NCI-H1092 (cell line): ENCODE measurements at places on chromosomes 13 and 19.

- peak; percentile 66 for DNase-seq
Observed at GRCh38 chr13:114099191-114099590, 33.2 kb downstream of the RASA3 start.

DNA sequence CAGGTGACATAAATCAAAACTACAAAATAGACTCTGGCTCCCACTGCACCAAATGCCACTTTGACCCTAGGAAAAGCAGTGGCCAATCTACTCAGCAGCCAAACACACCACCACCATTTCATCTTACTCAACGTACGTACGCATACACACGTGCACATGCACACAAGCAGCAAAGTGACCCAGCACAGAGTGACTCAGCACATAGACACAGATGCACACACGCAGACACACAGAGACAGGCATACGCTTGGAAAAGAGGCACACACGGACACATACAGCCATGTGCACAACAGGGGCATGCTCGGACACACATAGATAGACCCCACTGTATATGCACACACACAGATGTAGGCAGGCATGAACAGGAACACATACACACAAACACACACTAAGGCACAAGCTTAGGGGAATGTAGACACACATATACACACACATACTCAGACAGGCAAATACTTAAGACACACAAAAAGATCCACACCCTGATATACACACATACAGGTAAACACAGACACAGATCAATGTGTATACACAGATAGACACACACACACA, 37.3 kb downstream of the PEPD start:
- no peak for DNase-seq

- no peak for DNase-seq
Observed at GRCh38 chr13:64936879-64937278, 2293.3 kb downstream of the PCDH9 start.

DNA sequence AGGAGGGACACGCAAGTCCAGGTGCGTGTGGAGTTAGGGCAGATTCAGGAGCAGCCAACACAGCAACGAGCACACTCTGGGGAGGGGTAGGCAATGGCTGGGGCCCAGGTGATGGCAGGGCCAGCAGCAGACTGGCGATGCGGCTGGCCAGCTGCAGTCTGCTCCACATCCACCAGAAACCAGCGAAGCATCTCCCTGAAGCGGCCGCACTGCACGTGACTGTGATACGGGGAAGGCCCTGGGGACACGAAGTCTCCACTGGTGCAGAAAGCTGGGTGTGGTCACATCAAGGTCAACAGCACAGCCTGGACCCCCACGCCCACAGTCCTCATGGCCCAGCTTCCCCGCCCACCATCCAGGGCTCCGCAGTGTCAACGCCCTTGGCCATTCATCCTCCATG, 21.3 kb upstream of the EPHX3 start:
- no peak for DNase-seq

- DNase-seq, result no peak
Observed at GRCh38 chr13:112486386-112487126, 101.4 kb downstream of the TUBGCP3 start.

GRCh38 chr13:27641711-27642502, 20.2 kb downstream of the POLR1D start:
- no peak for DNase-seq

DNA sequence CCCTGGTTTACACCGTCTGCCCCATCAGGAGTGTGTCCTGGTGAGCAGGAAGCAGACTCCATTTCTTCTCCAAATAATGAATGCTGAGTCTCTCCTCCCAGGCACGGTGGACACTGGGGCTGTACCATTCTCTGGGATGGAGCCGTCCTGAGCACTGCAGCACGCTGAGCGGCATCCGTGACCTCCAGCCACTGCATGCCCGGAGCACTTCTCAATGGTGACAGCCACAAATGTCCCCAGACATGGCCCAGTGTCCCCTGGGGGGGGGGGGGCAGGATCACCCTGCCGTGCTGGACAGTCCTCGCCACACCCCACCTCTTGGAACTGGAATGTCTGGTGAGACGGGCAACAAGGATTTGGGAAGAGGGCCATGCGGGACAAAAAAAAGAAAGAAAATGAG, 37.4 kb downstream of the GNG7 start:
- no peak for DNase-seq

GRCh38 chr19:279656-280055, 11.5 kb downstream of the PLPP2 start:
- DNase-seq, result no peak

DNA sequence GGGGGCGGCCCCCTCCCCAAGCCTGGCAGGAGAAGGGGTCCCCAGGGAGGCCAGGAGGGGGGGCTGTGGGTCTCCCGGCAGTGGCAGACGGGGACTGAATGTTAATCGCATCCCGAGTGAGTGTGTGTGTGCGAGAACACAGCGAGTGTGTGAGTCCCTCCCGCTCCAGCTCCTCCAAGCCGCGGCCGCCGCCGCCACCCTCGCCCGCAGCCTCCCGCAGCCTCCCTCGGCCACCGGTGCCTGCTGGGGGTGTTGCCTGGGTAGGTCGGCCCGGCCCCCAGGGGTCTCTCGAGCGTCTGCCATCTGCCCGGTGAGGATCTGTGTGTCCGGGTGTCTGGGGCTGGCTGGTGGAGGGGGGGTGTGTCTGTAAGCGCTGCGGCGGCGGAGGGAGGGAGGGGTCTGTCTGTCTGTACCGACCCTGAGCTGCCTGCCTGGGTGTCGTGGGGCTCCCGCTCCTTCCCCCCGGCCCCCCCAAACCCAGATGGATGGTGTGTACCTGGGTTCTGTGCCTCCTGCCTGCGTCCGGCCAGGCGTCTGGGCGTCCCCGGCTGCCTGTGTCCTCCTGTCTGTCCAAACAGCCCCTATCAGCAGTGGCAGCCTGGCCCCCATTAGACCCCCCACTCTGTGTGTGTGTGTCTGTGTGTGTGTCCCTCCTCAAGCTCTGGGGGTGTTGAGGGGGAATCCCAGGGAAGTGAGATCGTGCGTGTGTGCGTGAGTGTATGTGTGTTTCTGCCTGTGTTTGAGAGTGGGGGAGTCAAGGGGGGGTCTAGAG, at the start of gene GRIN2D:
GRIN2D (plus strand) TSS at position 110 of the 772 bp plus-strand sequence. CDS start 4,725 bp downstream, outside the sequence.
- no peak for DNase-seq

GRCh38 chr19:29537601-29538000, 11.8 kb downstream of the VSTM2B start:
- no peak for DNase-seq

DNA sequence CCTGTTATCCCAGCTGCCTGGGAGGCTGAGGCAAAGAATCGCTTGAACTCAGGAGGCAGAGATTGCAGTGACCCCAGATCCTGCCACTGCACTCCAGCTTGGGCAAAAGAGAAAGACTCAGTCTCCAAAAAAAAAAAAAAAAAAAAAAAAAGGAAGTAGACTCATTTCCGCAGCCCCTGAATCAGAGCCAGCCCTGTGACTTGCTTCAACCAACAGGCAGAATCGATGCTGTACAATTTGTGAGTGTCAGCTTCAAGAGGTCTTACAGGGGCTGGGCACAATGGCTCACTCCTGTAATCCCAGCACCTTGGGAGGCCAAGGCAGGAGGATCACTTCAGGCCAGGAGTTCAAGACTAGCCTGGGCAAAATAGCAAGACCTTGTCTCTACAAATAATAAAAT, 12.8 kb downstream of the ANKRD27 start:
- DNase-seq, result no peak

DNA sequence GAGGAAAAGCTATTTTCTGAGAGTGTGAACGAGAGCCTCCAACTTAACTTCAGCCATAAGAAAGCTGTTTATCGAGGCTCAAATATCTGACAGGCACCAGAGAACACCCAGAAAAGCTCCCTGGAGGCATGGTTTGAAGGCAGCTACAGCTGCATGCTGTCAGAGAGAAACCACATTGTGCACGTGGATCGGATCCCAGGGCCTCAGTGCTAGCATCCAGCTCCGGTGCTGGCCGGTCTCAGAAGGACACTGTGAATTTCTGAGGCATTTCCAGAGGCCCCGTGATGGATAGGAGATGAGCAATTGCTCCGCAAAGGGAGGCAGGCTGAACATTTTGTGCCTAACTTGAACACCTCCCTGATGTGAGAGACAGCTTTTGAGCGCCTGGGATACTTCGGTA, 315.7 kb downstream of the FGF9 start:
- DNase-seq, result no peak

- no peak for DNase-seq
Observed at GRCh38 chr19:44909775-44910174, 4.2 kb downstream of the APOE start.

DNA sequence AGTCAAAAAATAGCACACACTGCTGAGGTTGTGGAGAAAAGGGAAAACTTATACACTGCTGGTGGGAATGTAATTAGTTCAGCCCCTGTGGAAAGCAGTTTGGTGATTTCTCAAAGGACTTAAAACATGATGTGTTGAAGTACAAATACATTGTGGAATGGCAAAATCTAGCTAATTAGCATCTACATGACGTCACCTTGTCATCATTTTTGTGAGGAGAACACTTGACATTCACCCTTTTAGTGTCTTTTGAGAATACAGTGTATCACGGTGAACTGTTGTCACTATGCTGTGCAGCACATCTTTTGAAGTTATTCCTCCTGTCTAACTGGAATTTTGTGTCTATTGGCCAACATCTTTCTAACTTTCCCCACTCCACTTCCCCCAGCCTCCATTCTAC, 5.6 kb downstream of the OR7A10 start:
- no peak for DNase-seq

DNA sequence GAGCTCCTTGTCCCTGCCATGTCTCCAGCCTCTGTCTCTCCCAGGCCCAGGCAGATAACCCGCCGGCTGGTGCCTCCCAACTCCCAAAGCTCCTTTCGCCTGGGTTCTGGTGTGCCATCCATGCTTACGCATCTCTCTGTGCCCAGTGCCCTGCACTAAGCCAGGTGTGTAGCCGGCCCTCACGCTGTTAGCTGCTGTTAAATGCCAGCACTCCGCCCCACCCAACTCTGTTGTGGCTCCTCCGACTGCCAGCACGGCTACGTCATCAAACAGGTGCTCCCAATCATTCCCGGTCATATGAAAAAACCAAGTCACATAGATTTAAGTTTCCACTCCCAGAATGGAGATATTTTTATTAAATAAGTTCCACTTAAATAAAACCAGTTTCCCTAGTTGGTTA, 7.0 kb upstream of the HSPH1 start:
- no peak for DNase-seq

DNA sequence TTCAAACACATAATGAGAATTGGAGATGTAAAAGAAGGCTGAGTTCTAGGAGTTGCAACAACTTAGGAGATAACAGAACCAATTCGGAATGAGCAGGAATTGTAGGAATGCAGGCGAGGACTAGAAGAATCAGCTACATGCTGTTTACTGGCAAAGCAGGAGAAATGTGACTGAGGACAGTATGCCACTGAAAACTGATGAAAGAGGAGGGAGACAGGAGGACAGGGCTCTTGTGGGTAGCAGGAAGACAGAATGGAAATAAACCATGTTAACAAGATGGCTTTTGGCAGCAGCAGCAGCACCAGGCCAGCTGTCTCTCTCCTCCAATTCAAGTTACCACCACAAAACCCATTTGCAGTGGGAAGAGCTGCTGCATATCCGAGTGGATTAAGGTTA, 91.0 kb upstream of the SLC15A1 start:
- DNase-seq, result peak; percentile 61

DNA sequence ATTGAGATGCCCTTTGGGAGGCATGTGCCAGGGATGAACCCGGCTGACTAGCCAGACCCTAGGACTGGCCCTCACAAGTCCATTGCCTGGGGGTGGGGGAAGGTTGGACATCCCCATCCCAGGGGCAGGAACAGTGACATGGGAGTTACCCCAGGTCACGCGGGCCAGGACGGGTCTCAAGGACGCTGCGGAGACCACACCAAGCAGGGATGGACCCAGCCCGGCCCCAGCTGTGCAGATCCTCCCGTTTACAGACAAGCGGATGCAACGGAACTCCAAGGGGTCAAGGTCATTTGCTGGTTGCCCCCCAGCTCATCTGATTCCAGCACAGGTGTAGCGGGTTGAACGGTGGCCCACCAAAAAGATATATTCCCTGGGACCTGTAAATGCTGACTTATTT, 20.0 kb downstream of the F2RL3 start:
- DNase-seq, result no peak

DNA sequence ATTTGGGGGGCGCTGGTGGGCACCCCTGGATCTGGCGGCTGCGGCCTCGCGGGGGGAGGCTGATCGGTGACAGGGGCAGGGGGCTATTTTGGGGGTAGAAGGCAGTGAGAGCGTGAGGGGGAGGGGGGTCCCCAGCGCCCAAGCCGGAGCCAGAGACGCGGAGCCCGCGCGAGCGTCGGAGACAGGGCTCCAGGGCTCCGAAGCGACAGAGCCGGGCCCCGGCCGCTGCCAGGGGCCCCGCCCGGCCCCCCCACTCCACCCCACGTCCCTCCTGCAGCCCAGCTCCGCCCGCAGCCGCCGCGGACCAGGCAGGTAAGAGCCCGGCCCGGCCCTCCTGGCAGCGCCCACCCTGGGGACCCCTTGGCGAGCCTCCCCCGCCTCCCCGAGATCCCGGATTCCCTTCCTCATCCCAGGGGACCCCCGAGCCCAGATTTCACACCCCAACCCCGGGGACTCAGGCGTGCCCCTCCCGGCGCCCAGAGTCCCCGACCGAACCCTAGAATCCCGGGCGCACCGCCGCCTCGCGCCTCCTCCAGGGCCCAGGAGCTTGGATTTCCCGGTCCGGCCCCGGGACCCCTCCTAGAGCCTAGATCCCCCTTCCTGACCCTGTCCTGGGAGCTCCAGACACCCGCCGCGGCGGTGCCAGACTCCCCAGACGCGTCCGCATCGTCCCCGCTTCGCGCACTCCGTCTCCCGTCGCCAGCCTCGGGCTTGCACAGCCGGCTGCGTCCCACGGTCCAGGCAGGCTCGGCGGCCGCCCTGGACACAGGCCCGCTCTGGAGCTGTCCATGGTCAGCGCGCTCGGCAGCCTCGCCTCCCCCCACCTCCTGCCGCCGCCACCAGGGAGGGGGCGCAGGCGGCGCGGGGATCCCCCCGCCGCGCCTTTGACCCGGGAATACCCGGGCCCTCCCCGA, at the start of gene PPFIA3:
PPFIA3 (plus strand) TSS at position 134 of the 914 bp plus-strand sequence. CDS start 8,330 bp downstream, outside the sequence.
- no peak for DNase-seq

- no peak for DNase-seq
Observed at GRCh38 chr13:99154064-99154463, 46.6 kb upstream of the UBAC2 start.

GRCh38 chr19:38617283-38617763, 430 bp downstream of the MAP4K1 start:
- no peak for DNase-seq

GRCh38 chr13:40502236-40502635, 164.2 kb downstream of the FOXO1 start:
- DNase-seq, result no peak

GRCh38 chr13:22014469-22014868, 343.6 kb downstream of the FGF9 start:
- DNase-seq, result no peak

DNA sequence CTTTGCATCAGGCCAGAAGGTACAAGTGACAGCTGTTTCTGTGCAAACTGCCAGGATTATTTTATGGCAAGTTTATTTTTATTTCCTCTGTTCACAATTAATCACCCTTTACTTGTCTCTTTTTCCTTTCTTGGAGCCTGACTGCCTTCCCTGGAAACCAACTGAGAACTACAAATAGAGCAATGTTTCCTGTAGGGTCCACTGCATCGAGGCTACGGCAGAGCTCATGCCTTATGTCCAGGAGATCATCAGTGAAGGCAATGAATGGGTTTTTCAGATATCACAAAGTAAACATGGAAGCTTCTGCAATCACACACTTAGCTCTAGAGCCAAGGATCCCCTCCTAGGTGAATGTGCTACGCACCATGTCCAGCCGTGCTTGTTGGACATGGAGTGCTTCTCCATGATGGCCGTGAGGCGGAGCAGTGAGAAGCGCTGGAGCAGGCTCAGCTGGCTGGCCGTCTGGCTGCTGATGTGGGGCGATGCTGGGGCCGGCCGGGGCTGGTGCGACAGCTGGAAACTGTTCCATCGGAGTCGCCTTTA, 110.9 kb downstream of the KL start:
- DNase-seq, result no peak
